ENCODE measurements at places on chromosomes 16 and 17.

DNA sequence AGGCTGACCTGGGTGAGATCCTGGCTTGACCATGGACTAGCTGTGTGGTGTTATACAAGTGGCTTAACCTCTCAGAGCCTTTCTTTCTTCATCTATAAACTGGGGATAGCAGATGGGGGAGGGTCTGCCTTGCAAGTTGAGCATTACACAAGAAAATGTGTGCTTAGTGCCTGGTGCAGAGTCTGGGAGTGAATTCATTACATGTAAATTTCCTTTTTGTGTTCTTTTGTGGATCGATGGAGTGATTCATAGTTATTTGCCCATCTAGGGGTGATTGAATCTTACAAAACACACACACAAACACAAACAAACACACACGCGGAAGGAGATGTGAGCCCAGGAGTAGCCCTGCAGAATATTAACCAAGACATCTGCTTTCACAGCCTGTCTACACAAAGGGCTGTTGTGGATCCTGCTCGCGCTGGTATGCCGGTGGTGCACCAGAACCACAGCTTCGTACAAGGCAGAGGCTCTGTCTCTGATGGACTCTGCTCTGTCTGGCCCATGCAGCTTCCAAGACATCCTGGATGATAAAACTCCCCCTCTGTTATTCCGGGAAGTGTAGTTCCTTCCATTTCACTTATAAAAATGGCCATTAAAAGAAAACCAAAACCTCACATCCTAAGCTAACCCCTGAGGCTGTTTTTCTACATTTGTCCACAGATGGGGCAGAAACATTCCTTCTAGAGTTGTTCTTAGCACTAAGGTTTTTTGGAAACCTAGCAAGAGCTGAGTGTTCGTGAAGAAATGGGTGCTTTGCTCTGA lies 86.1 kb downstream of the UTP18 start:
- DNase-seq = no peak

DNA sequence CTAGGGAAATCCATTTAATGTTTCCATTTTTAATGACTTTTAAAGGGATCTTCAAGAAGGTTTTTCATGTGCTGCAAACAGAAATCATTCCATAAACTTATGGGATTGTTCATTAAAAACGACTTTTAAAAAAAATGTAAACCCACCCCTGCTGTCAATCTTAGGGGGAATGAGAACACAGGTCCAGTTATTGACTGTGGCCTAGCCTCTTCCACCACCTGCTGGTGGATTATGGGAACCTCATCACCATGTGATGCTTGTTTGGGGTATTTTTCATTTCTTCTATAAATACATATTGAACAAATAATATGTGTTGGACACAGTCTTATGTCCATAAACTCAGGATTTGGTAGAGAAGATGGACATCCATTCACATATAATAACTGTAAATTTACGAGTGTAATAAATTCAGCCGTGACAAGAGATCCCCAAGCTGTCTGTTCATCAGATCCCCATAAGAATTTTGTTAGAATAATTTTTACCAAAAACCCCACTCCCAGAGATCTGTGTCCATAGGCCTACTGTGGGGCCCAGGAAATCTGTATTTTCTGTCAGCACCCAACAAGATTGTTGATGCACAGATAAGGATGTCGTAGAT lies 42.0 kb upstream of the TMC5 start:
- DNase-seq = peak; percentile 13

- DNase-seq = peak; percentile 32
These were observed 1.8 kb downstream of the LCAT start for GRCh38 chr16:67942200-67942509.

DNA sequence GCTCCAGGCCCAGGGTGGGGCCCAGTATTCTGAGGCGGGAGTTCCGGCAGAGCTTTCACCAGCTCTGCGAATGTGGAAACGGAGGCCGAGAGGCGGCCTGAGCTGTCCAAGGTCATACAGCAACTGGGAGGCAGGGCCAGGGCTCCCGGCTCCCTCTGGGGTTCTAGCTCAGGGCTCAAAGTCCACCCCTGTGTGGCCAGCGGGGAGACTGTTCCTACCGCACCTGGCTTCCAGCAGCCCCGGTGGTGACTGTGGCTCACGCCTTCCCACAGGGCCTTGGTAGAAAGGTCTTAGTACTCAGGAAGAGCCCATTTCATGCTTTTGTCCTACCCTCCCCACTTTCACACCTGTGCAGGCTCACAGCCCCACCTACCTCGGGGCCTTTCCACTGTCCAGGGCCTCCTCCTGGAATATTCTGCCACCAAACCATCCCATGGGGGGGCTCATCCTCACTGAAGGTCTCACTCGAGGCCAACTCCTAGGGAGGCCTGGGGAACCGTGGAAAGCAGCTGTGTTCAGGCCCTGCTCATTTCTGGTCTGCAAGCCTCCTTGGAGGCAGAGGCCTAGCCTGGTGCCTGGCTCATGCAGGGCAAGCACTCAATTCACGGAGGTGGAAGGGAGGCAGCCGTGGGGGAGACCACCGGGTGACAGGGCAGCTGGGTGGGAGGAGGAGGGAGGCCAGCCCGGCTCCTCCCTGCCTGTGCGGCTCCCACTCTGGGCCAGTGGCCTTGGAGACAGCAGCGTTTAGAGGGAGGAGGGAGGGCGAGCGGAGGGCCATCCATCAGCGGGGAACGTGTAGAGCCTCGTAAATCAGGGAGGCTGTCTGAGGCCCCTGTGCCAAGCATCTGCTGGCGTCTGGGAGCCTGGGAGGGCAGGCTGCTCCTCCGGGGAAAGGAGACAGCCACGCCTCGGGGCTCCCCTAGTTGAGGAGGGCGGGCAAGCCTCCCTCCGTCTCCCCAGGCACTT lies 12.7 kb upstream of the DOC2B start:
- no peak for DNase-seq

DNA sequence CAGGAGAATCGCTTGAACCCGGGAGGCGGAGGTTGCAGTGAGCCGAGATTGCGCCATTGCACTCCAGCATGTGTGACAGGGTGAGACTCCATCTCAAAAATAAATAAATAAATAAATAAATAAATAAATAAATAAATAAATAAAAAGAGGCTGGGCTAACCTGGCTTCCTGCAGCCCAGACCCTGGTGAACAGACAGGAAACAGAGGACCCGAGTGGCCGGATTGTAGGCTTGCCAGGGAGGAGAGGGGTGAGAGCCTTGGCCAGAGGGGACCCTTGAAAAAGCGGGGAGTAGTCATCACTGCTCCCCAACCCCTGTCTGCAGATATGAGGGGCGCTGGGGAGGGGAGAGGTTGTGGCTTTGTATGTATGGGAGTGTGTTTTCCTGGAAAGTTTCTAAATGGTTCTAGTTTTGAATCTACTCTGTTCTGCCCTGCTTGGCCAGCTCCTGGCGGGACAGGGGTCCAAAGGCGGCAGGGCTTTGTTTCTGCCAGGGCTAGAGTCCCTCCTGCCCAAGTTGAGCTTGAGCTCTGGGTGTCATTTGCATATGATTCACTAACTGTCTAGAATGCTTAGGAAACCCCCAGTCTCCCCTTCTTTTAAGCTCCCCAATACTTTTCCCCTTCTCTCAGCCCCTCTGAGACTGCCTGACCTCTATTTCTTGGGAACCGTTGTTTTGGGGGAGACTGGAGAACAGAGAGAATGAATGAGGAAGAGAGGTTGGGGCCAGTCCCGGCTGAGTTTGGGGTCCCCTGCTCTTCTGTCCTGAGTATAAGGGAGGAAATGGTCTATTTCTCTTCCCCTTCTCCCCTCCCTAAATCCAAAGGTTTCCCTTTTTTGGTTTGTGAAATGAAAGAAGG lies 16.4 kb downstream of the RARA start:
- DNase-seq = peak; percentile 64

DNA sequence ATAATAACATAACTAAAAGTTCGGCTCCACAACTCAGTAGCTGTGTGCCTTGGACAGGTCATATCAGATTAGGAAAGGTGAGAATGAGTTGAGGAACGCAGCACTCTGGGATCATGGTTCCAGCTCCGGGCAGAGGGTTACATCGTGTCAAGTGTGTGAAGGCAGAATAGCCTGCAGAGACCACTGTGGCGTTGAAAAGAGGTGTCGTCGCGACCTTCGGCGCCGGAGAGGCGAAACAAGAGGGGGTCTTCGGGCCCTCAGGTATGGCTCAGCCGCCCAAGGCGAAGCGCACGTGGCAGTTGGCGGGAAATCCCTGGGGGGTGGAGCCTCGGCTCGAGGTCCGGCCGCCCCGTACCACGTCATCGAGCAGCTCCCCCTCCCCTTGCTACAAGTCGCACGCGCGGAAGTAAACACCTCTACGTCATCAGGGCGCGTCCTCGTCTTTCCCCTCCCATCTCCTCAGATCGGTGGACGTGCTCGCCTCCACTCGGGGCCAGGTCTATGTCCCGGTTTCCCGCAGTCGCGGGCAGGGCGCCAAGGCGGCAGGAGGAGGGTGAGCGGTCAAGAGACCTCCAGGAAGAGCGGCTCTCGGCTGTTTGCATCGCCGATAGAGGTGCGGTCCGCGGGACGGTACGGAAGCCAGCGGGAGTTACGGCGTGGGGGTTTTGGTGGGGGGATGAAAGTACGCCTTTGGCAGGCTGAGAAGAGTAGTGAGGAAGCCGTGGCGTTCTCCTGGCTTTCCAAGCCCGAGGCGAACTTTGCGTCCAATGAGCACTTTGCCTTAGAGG lies at the start of gene DHX40:
TSS of gene DHX40 (plus strand) at position 440 of the 788 bp plus-strand sequence. CDS start at position 502, 62 bp downstream.
- DNase-seq = peak; percentile 93

DNA sequence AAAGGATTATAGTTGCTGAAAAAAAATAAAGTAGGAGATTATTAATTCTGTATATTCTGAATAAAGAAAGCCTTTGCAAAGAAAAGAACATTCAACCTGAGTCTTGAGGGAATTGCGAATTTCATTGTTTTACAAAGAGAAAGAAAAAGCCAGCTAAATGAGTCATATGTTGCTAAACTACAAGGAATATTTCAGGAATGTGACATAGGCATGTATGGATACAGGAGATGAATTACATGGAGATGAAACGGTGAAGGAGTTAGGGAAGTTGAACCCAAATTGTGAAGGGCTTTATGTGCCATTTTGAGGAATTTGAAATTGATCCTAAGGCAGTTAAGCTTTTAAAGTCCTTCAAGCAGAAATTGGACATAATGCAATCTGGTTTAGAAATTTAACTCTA lies 177.3 kb upstream of the RBL2 start:
- DNase-seq = no peak

DNA sequence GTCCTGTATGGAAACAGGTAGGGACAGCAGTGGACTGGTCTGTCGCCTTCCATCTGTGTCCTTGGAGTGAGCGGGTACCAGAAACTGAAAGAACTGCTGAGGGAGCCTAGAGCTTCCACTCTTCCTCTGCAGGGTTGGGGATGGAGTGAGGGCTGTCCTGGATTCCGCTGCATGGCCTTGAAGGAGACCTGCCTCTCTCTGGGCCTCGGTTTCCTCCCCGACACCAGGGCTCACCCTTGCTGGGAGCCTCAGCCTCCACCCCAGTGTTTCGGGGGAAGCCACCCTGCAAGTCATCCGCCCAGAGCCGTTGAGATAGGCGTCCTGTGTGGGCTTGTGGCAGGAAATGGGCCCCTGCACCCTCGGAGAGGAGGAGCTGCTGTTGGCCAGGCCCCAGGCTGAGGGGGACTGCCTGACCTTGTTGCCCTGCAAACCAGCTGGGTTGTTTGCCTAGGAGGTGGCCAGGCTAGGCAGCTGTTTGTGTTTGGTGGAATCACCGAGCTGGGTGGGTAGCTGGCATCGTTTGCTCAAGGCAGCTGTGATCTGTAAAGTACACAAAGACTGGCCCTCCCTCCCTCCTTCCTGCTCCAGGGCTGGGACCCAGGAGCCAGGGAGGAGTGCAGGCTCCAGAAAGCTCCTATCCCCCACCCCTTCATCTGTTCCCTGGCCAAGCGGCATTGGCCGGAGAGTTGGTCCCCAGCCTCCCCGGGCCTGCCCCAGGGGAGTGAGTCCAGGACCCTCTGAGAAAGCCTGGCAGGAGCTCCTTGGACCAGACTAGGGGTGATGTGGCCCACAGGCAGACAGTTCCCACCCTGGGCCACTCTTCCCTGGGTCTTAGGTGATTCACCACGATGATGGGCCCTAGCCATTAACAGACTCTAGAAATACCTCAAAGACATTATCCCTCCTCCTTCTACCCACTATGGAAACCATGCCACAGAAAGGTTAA lies 1.3 kb downstream of the RAB37 start:
- peak; percentile 84 for DNase-seq

- no peak for DNase-seq
These were observed 2.9 kb downstream of the MARCHF10 start for GRCh38 chr17:62805234-62805633.

DNA sequence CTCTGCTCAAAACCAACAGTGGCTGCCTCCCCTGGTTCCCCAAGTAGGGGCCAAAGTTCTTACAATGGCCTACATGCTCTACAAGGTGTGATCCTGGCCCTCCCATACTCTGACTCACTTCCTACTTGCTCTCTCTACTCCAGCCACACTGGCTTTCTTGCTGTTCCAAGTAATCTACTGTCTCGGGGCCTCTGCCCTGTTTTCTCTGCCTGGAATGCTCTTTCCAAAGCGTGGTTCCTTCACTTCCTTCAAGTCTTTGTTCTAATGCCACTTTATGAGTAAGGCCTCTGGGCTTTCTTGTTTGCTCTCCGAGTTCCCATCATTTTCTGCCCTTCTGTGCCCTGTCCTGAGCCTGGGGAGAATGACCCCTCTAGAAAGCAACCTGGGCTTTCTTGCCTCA lies 4.1 kb upstream of the CDH3 start:
- no peak for DNase-seq

- no peak for DNase-seq
These were observed 35.5 kb upstream of the MRPS23 start for GRCh38 chr17:57885148-57885915.

GRCh38 chr16:7503666-7504065 lies 171.0 kb downstream of the RBFOX1 start:
- no peak for DNase-seq

DNA sequence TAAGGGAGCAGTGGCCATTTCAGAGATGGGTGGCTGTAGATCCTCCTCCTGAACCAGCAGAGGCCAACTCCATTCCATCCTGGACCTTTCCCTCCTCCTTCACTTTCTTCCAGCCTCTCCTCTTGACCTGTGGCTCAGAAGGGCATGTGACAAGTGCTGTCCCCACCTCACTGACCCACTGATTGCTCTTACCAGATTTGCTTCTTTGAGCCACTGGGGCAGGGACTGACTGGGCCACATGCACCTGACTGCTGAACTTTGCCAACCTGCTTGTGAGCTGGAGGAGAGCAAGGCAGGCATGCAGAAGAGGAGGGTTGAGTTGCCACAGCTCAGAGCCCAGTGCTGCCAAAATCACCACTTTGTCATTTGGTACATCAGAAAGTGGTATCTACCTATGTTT lies 68.3 kb downstream of the MSI2 start:
- no peak for DNase-seq

DNA sequence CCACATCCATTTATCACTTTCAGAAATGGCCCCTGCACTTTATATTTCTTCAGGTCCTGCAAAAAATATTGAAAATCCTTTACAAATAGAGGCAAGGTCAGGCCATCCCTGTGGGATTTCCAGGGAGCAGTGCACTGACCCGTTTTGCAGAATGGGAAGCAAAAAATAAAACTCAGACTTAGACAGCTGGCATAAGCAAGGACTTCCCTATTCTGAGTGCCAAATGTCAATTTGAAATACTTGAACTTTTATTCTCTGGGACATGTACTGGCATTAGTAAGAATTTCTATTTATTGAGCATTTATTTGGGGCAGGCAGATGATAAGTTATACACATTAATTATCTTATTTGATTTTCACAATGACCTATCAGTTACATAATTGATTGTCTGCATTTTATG lies 32.4 kb downstream of the PRKCB start:
- no peak for DNase-seq

- DNase-seq = no peak
These were observed 104.0 kb upstream of the CDH5 start for GRCh38 chr16:66262253-66263167.

- DNase-seq = no peak
These were observed 241.8 kb upstream of the CACNG5 start for GRCh38 chr17:66593116-66593515.

GRCh38 chr17:6455321-6455705 lies 11.1 kb downstream of the PIMREG start:
- peak; percentile 21 for DNase-seq

All from CD4-positive, alpha-beta T cell treated with Interleukin-2 at 100 ng/mL for 4 hours (primary cell).